HFF-Myc (cell line): ENCODE measurements at places on chromosomes 2 and 18.
A peak's percentile ranks its signal among the peaks of the same experiment; 100 is the strongest.

GRCh38 chr2:120239488-120240287 is 13.0 kb upstream of the RALB start:
- no peak for DNase-seq

GRCh38 chr2:237358721-237359517 is 55.0 kb downstream of the COL6A3 start:
- no peak for DNase-seq

GRCh38 chr18:79899609-79900445 is 51.6 kb downstream of the SLC66A2 start:
- no peak for DNase-seq

DNA sequence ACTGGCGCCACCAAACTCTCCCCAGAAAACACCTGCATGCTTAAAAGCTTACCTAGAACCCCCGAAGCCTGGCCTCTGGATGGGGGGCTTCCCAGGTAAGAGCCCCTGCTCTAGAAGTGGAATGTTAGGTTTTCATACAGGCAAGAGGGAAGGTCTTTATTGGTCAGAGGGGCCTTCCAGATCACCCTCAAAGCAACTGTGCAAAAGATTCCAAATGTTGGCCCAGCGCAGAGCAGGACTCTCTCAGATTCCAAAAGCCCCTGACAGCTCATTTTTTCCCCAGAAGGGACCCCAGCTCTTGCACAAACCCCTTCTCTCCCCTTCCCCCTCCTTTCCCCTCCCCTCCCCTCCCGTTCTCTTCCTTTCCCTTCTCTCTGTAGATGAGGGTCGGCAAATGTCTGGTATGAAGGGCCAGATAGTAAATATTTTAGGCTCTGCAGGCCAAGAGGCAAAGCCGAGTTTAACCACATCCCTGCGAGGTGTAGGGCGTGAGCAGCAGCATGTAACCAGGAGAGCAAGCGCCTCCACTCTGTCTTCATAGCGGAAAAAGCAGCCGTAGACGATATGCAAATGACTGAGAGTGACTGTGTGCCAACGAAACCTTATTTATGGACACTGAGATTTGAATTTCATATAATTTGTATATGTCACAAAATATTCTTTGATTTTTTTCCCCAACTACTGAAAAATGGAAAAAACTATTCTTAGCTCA is 116.9 kb downstream of the SMAD7 start:
- DNase-seq: no peak

GRCh38 chr2:108586116-108586515 is 51.8 kb downstream of the LIMS1 start:
- no peak for DNase-seq

DNA sequence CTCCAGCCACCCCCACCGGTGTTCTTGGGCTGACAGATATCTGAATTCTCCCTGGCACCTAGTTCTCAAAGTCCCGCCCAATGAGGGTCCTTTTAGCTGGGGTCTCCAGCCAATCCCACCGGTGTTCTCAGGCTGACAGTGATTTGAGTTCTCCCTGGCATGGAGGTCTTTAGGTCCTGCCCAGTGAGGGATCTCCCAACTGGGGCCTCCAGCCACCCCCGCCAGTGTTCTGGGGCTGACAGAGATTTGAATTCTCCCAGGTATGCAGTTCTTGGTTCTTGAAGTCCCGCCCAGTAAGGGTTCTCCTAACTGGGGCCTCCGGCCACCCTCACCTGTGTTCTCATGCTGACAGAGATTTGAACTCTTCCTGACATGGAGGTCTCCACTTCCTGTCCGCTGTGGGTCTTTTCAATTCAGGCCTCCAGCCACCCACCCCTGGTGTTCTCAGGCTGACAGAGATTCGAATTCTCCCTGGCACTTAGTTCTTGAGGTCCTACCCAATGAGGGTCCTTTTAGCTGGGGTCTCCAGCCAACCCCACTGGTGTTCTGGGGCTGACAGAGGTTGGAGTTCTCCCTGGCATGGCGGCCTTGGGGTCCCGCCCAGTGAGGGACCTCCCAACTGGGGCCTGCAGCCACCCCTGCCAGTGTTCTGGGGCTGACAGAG is 154.6 kb downstream of the ANKRD36 start:
- no peak for DNase-seq

GRCh38 chr2:191976436-191976835 is 129.5 kb upstream of the CAVIN2 start:
- DNase-seq: peak; percentile 17

DNA sequence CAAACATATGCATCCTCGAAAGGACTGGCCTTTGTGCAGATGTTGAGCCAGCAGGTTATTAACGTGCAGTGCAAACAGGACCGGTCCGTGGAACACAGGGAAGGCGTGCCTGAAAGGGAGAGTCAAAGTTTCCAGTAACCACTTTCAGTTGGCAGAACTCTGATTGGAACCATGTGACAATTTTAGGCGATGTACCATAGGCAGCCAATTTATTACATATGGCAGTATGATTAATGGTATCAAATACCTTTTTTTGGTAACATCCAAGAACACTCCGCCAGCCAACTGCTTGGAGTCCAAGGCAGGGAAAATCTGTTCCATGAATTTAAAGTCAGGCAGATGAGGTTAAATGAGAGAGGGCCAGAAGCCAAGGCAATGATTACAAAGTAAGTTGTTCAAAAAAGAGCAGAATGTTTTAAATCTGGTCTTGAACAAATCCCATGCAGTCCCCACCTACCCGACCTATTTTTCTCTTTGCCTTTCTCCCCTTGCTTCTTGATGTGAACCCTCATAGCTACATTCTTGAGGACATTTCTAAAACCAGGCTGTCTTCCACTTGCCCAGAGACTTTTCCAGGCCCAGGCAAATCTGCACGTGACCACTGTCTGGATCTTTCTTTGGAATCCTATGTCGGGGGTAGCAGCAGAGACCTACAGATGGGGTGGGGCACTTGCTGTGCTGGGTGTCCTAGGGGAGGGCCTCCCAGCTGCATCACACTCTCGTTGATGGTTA is 351.7 kb downstream of the HRH4 start:
- peak; percentile 25 for DNase-seq

GRCh38 chr2:162967147-162967546 is 128.6 kb upstream of the KCNH7 start:
- no peak for DNase-seq

- DNase-seq: no peak
Measured at GRCh38 chr18:9563331-9563730, 51.0 kb downstream of the PPP4R1 start.

DNA sequence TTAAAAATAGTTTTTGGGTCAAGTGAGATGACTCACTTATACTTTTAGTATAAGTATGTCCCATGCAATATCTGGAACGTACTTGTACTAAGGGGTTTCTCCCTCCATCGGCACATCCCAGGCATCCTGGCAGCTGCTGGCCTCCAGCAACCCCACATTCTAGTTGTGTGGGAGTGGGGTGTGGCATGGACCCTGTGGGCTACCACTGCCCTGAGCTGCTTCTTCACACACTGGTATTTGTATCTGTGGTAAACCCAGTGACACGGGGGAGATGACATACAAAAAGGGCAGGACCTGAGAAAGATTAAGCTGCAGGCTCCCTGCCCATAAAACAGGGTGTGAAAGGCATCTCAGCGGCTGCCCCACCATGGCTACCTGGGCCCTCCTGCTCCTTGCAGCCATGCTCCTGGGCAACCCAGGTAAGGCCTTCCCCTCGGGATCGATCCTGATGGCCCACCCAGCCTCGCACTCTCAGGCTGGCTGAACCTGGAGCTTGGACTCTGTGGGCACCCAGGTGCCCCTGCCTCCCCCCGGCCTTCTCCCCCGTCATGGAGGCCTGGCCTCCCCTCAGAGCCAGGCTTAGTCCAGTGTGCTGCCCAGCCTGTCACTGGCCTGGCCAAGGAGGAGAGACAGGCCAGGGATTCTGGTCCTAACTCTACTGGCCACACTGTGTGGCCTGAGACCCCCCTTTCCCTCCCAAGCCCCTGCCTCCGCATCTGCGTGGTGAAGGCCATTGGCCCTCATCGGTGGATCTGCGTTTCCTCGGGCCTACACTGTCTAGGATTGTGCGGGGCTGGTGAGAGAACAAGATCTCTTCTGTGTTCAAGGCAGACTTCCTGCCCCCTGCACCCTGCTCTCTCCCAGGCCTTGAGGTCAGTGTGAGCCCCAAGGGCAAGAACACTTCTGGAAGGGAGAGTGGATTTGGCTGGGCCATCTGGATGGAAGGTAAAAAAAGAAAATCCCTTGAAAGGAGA is at the start of gene GNLY:
TSS of gene GNLY (plus strand) at position 307 of the 974 bp plus-strand sequence. CDS start at position 368, 61 bp downstream.
- DNase-seq: no peak

GRCh38 chr2:132668987-132669907 is 758 bp downstream of the LYPD1 start:
- DNase-seq: no peak
